Pancreas (tissue), 10 donors: ENCODE measurements at places on chromosomes 16 and 17. TPM values are rescaled to one million over a fixed set of nuclear protein-coding genes. Genes with fewer than 3 reads are reported as not detected.

The TMED6 gene
- polyA plus RNA-seq: 5.2 TPM

- DNase-seq: no peak
These were observed 2.9 kb upstream of the COASY start for GRCh38 chr17:42559075-42559474.

GRCh38 chr17:63983320-63983719 is 10.6 kb upstream of the SCN4A start:
- DNase-seq: no peak

DNA sequence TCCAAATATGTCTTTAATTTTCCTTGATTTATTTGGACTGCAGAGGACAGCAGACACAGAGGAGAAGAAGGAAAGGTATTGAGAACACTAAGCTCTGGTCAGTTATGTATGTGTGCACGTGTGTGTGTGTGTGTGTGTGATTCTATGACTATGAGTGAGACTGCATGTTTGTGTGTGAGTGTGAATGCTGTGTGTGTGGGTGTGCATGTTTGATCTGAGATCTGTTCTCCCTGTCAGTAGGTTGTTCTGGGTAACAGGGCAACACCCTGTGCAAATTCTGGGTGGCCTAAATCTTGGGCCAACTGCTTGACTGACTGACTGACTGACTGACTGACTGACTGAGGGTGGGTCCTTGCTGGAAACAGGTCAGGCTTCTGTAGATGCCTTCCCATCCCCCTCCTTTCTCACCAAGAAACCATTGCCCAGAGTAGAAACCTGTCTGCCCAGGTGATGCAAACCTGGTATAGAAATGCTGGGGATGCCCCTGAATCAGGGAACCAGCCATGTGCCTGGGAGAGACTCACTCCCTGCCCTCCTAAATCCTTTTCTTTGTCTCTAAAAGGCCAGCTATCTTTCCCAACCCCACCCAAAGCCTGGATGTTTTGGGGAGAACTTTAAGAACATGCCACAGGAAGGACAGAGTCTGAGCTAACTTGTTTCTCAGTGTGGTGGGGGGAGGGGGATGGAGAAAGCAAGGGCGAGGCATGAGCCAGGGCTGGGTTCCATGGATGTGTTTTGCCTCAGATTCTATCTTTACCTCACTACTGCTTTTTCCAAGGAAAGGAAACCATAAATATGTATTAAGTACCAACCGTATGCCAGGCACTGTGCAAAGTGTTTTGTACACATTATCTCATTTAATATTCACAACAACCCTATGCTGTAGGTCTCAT is 4.5 kb upstream of the NR1D1 start:
- DNase-seq: no peak

- DNase-seq: no peak
These were observed 40.8 kb downstream of the SLFN12L start for GRCh38 chr17:35496451-35497290.

- DNase-seq: no peak
These were observed 151.5 kb downstream of the AATF start for GRCh38 chr17:37100231-37100630.

- DNase-seq: no peak
These were observed 14.6 kb downstream of the SLC46A1 start for GRCh38 chr17:28391401-28391800.

GRCh38 chr17:75542728-75543336 is 17.3 kb downstream of the LLGL2 start:
- DNase-seq: no peak

- DNase-seq: no peak
These were observed 64.0 kb downstream of the NT5M start for GRCh38 chr17:17366941-17367875.

- DNase-seq: no peak
These were observed 11.7 kb upstream of the PRPSAP1 start for GRCh38 chr17:76365256-76365903.

The TUBG1 gene
- 23.5 TPM for polyA plus RNA-seq

DNA sequence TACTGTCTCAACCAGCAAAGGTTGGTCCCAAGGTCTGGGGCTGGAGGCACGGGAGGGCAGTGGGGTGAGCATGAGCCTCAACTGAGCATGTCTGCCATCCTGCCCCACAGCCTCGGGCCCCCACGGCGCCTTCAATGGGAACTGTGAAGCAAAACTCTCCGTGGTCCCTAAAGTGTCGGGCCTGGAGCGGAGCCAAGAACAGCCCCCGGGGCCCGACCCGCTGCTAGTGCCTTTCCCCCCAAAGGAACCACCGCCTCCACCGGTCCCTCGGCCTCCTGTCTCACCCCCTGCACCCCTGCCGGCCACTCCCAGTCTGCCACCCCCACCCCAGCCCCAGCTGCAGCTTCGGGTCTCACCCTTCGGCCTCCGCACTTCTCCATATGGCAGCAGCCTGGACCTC is 4.2 kb downstream of the FBRS start:
- DNase-seq: peak; percentile 80

- DNase-seq: no peak
These were observed 6.3 kb downstream of the GAN start for GRCh38 chr16:81321039-81321438.

The ARL5C gene
- not detected for polyA plus RNA-seq

GRCh38 chr17:75920045-75920560 is 15.4 kb upstream of the MRPL38 start:
- DNase-seq: no peak

- DNase-seq: no peak
These were observed 5.1 kb downstream of the TPPP3 start for GRCh38 chr16:67388191-67388590.

DNA sequence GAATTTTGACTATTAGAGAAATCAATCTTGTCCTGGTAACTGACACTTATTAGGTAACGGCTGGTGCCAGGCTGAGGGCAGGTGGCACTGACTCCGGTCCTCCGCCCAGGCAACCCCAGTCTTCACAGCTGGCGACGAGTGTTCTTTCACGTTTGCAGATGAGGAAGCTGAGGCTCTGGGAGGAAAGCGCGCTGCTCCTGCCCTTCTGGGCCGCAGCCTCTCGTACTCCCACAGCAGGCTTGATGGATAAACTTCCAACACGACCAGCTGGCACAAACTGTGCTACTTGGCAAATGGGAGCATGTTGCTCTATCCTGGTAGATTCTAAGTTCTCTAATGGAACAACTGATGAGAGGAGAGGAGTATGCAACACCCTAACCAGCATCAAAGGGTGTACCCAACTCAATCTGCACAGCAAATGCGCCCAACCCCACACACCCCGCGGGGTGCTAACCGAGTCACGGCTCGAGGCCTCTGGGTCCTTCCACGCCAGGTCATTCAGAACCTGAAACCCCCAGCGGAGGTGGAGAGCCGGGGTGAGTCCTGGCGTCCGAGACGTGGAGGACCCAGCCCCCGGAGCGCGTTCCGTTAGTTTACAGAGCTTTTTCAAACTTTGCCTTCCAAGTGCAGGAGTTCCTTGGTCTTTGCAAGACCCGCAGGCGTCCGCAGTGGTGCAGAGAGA is 477 bp upstream of the SLC47A1 start:
- DNase-seq: no peak

The KCNH4 gene
- 0.14 TPM for polyA plus RNA-seq

DNA sequence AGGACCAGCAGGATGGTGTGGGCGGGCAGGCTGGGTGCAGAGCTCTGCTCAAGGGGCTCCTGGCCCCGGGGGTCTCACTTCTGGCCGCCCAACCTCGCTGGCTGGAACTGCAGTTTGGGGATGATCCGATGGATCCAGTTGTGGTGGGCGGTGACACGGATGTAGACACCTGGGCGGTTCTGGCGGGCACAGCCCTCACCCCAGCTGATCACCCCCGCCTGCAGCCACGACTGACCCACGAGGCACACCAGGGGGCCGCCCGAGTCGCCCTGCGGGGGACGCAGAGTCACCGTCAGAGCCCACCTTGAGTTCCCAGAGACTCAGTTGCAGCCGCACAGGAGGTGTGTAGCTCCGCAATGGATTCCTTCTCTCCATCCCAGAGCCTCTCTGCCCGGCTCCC is 7.5 kb downstream of the PRSS27 start:
- DNase-seq: no peak

DNA sequence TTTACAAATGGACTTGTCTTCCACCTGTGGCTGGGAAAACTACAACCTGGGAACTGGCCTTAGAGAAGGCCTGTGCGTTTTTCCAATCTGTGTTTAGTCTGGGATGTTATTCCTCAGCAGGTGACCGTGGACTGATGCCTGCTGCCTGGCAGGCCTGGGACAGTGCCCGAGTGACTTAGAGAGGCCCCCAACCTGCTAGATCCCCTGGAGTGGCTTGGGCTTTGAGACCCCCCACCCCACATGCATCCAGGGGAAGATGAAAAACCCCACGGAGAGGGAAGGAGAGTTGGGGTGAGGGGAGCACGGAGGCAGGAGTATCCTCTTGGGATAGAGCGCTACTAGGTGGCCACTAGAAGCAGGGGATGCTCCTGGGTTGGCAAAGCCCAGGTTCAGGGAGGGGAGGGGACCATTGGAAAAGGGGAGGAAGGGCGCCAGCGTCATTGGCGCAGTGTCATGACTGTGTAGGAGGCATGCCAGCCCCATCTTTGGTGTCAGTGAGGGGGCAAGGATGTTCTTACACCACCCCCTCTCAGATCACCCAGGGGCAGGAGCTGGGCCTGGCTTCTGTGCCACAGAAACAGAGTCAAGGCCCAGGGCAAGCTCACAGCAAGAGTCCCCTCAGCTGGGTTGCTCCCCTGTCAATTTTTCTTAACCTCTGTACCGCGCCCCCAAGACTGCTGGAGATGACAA is 54.1 kb downstream of the MEAK7 start:
- DNase-seq: no peak

GRCh38 chr16:58789351-58789750 is 55.2 kb upstream of the GOT2 start:
- DNase-seq: no peak

The CD300LD gene
- polyA plus RNA-seq: not detected

GRCh38 chr17:72900654-72900971 is 191.9 kb downstream of the SLC39A11 start:
- DNase-seq: no peak

- DNase-seq: peak; percentile 54
These were observed 152.5 kb downstream of the XYLT1 start for GRCh38 chr16:17318238-17318637.

- no peak for DNase-seq
These were observed at the start of gene DERL2 for GRCh38 chr17:5485270-5486205. Gene DERL2 (minus strand): TSS chr17:5486178. CDS start chr17:5486161, 17 bp downstream.

The ZNF598 gene
- polyA plus RNA-seq: 71.0 TPM

GRCh38 chr16:27413956-27414355 is 12.0 kb downstream of the IL21R start:
- no peak for DNase-seq

The CIBAR2 gene
- not detected for polyA plus RNA-seq

DNA sequence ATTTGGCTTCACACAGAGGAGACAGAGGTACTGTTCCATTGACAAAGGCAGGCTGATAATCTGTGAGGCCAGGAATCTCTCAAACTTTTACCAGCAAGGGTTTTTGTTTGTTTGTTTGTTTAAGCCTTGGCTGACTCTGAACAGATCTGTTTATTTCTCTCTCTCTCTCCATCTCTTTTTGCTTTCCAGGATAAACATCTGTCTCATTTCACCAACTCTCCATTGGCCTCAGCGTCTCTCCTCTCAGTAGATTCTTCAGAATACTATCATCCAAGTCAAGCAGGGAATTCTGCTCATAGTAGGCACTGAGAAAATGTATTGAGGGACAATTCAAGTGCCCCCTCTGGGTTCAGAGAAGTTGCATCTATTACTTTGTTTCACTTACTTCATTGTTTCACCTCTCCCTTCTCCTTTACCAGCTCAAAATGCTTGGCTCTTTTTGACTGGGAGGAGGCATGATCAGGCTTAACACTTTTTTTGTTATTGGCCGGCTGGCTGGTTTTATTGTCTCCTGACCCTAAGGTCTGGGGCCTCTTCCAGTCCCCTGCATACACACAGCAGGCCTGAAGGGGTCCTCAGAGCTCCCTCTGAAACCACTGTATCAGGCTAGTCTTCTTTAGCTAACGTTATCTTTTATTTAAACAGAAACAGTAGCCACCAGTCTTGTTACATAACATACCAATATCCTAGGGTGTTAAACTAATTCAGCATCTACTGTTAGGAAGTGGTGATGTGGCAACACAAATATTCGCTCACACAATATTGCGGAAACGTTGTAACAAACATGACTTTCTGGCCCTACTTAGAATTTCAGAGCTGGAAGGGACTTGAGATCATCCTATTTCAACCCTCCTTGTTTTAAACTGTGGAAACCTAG is 2.0 kb upstream of the YPEL2 start:
- DNase-seq: no peak

GRCh38 chr17:37490638-37491614 is 1.2 kb downstream of the DUSP14 start:
- DNase-seq: no peak

DNA sequence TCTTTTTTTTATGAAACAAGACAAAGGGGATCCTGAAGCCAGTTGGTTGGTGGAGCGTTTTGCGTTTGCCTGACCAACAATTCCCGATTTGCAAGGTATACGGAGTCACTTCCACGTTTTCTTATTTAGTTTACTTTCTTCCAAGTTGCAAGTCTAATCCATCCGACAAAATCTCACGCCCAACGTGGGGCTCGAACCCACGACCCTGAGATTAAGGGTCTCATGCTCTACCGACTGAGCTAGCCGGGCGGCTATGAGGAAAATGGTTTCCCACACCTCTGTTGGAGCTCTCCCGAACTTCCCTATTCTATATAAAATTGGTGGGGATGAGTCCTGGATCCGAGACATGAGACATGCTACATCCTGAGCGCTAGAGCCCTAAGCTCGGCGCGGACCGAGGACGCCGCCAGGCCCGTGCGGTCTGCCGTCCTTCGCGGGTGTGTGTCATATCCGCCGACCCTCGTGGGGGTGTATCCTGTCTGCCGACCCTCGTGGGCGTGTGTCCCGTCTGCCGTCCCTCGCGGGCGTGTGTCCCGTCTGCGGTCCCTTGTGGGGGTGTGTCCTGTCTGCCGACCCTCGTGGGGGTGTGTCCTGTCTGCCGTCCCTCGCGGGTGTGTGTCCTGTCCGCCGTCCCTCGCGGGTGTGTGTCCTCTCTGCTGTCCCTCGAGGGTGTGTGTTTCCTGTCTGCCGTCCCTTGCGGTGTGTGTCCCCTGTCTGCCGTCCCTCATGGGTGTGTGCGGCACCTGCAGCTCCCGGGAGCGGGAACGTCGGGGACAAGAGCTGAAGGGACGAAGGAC is 22.6 kb downstream of the ZNF213 start:
- DNase-seq: no peak

GRCh38 chr17:9410301-9410700 is 165.3 kb downstream of the STX8 start:
- DNase-seq: no peak
